ENCODE measurements at places on chromosomes 13 and 19.

DNA sequence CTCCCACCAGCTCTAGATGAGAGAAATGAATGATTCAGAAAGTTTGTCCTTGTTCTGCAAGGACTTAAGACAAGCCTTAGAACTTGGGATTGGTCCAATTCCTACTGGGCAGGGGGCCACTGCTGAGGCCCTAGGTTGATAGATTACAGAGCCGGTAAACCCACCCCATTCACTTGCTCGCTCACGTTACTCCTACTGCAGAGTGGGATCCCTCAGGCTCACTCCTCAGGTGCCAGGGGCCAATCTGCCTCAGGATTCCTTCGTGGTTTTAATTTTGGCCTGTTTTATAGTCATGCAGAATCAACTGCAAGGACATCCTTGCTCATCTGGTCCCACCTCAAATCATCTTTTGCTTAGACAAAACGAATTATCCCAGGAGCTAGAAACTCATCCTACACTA, 59.0 kb downstream of the SERP2 start:
- H3K36me3 ChIP-seq, result peaks cover 25% of the 10 kb centered on the region
- peaks cover 49% of the 10 kb centered on the region for H3K4me1 ChIP-seq
- no peaks in the 10 kb centered on the region for H3K27me3 ChIP-seq
- H3K4me3 ChIP-seq, result peak overlapping the region; percentile 97
- no peak for DNase-seq

DNA sequence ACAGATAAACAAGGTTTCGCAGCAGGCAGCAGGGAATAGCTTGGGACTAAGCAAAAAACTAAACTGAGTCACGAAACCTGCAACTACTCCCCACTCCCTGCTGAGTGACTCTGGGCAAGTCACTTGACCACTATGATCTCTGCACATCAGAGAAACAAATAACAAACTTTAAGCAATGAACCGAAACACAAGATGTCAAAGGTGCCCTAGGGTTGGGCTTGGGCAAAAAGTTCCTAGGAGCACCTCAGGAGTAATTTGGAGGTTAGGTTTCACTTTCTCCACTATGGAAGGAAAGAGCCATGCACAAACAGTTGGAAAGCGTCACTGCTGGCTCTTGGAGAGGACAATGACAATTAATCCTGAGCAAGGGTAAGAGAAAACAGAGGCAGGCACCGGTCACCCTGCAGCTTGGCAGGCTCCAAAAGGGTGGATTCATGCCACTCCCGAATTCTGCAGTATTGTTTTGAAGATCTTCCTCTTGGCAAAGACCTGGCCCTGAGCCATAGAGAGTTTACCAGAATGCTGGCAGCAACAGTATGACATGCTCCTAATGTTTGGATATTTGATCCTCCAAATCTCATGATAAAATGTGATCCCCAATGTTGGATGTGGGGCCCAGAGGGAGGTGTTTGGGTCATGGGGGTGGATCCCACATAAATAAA, 60.3 kb downstream of the CRYL1 start:
- H3K4me3 ChIP-seq, result no peak overlapping the region
- H3K4me1 ChIP-seq, result peaks cover 46% of the 10 kb centered on the region
- no peaks in the 10 kb centered on the region for H3K36me3 ChIP-seq
- H3K27ac ChIP-seq, result peak overlapping the region; percentile 76
- H3K27me3 ChIP-seq, result peaks cover 9% of the 10 kb centered on the region
- no peak for DNase-seq

GRCh38 chr19:4446704-4447200, 10.8 kb downstream of the UBXN6 start:
- H3K4me3 ChIP-seq, result no peak overlapping the region
- H3K36me3 ChIP-seq, result peaks cover 29% of the 10 kb centered on the region
- no peak for DNase-seq
- no peak overlapping the region for H3K27ac ChIP-seq

DNA sequence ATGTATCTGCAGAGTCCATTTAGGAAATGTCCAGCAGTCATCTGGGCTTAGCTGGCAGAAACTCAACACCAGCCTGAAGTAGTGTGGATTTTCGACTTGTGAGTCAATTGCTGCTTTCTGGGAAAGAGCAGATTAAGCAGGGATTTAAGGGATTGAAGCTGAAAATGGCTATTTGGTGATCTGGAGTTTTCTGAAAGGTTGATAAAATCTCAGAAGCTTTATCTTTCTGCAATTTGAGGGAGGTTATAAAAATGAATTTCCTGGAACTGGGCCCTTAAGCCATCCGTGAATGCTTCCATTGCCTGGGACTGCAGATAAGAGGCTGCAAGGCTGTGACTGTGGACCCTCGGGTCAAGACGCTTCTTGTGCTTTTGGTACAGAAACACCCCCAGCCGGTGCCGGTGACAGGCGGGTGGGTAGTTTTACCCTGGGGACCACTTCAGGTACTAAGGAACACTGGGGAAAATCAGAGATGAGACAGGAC, 61.5 kb downstream of the COL4A1 start:
- peaks cover 24% of the 10 kb centered on the region for H3K36me3 ChIP-seq
- H3K27ac ChIP-seq, result no peak overlapping the region
- no peak for DNase-seq
- no peaks in the 10 kb centered on the region for H3K27me3 ChIP-seq
- H3K4me3 ChIP-seq, result no peak overlapping the region
- H3K4me1 ChIP-seq, result peaks cover 15% of the 10 kb centered on the region

GRCh38 chr19:14053500-14053899, 8.4 kb downstream of the PALM3 start:
- H3K4me1 ChIP-seq, result peaks cover 3% of the 10 kb centered on the region
- H3K4me3 ChIP-seq, result no peak overlapping the region
- H3K27ac ChIP-seq, result no peak overlapping the region

DNA sequence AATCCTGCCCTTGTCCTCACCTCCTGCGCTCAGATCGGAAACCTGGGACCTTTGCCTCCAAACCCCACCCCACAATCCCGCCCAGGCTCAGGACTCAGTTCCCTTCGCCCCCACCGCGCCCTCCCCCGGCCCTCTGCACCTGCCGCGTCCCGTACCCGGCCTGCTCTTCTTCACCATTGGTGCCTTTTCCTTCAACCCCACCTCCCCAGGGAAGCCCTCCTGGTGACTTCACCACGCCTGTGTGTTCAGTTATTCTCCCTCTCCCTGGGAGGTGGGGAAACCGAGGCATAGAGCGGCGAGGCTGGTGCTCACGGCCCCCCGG, 19.3 kb upstream of the TCF3 start:
- peaks cover 31% of the 10 kb centered on the region for H3K4me1 ChIP-seq
- no peaks in the 10 kb centered on the region for H3K36me3 ChIP-seq
- no peak overlapping the region for H3K4me3 ChIP-seq
- no peak overlapping the region for H3K27ac ChIP-seq
- peaks cover 96% of the 10 kb centered on the region for H3K27me3 ChIP-seq

GRCh38 chr13:61370520-61370919, 45.1 kb downstream of the PCDH20 start:
- H3K4me1 ChIP-seq, result no peaks in the 10 kb centered on the region
- no peak for DNase-seq
- H3K27ac ChIP-seq, result no peak overlapping the region
- no peaks in the 10 kb centered on the region for H3K27me3 ChIP-seq
